IPS DF 6.9 (cell line): ENCODE measurements at places on chromosomes 12 and 14.

DNA sequence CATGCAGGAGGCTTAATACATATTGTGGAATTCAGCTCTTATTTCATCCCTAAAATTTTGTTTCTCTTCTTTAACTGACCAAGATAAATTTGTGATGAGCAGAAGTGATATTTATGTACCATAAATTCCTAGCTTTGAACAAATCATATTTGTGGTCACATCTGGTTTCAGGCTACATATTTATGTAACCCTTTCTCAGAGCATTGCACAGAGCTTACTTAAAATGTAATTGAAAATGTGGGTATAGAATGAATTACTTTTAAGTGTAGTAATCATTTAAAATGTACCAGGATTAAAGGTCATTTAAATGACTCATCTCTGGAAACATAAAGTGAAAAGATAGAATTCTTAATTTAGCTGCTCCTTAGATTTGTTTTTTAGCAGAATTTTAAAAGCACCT is 129.9 kb upstream of the FRMD6 start:
- DNase-seq: no peak

DNA sequence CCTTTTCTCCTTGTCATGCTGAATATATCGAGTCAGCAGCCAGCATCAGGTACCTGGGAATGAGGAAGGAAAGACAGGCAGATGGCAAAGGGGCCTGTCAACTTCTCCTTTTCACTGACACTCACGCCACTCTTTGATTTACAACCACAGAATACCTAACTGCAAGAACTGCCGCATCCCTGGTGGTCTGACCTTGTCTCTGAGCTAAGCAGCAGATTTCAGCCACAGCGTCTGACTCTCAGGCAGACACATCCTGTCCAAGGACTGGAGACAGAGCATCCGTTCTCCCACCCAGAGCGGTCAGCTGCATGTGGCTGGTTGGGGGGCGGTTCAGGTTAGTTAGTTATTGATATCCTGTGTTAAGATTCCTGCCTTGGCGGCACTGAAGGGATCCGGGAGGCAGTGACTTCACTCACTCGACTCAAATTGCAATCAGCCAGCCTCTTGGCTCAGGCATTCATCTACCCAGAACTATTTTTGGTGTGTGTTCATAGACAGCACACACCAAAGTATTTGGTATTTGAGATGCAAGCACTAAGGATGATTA is 11.2 kb upstream of the MAP1LC3B2 start:
- no peak for DNase-seq

GRCh38 chr12:89971880-89972279 is 263.2 kb upstream of the ATP2B1 start:
- no peak for DNase-seq

- DNase-seq: no peak
These were observed 5.0 kb downstream of the BEST3 start for GRCh38 chr12:69694123-69694522.

GRCh38 chr12:124720004-124720680 is 143.5 kb downstream of the SCARB1 start:
- no peak for DNase-seq

GRCh38 chr14:56581041-56581727 is 1.6 kb downstream of the TMEM260 start:
- no peak for DNase-seq
